Mucosa of gallbladder (tissue), 1 donor: ENCODE measurements at places on chromosomes 6 and 20. TPM values are rescaled to one million over a fixed set of nuclear protein-coding genes. Genes with fewer than 3 reads are reported as not detected.

GRCh38 chr20:64119681-64120341 lies 12.4 kb upstream of the NPBWR2 start:
- no peak for DNase-seq

DNA sequence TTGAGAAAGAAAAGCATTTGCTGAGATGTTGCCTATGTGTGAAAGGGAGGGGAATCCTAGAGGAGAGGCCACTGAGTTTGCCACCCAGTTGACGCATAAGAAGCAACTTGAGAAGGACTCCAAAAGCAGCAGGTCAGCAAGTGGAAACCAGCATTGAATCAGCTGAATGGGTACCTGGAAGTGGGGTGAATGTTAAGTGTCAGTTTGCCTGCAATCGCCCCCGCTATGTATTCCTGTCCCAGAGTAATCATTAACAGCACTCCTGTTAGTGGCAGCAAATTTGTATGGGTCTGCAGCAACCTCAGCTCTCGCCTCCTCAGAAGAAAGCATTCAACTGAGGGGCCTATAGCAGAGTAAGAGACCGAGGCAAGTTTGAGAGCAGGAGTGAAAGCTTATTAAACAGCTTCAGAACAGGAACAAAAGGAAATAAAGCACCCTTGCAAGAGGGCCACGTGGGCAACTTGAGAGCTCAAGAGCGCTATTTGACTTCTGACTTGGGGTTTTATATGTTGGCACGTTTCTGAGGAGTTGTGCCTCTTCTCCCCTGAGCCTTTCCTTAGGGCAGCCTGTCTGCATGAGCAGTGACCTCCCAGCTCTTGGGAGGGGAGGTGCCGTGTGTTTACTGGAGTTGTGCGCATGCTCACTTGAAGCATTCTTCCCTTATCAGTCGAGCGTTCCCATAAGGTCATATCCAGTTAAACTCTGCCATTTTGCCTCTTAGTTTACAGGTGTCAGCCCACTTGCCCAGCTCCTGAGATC lies 122.6 kb upstream of the PHACTR1 start:
- peak; percentile 46 for DNase-seq

GRCh38 chr6:43451939-43452338 lies 3.4 kb downstream of the DLK2 start:
- DNase-seq: no peak

- no peak for DNase-seq
These were observed 235.6 kb upstream of the MOCS1 start for GRCh38 chr6:40169878-40170277.

Gene SYCP2
- 9.5 TPM for total RNA-seq

Gene PNLDC1
- 0.23 TPM for total RNA-seq

- DNase-seq: no peak
These were observed 15.1 kb upstream of the DEK start for GRCh38 chr6:18279422-18279821.

GRCh38 chr6:105967917-105968602 lies 118.1 kb upstream of the PRDM1 start:
- DNase-seq: no peak

Gene CENPW
- total RNA-seq: 3.3 TPM

- no peak for DNase-seq
These were observed 97.2 kb upstream of the MAP7 start for GRCh38 chr6:136647363-136647852.

DNA sequence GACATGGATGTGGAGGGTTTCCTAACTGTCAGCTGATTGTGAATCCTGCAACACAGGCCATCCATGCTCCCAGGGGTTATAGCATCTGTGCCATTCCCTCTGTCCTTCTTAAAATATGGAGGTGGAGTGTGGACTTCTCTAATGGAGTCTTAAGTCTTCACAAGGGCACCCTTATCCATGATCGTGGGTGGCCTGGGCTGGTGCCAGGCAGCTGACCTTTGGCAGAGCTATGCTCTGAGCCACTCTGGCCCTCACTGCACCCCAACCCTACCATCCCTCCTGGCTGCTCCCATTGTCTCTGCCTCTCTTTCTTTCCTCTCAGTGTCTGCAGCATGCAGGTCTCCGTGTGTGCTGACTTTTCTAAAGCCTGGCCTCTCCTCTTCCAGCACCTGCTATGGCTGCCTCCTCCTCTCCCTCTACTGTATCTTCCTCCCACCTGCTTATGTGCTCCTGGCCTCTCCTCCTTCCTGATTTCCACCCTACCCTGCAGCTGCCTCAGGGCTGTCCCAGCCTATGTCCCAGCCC lies 11.2 kb upstream of the PCMTD2 start:
- no peak for DNase-seq

Gene TP53TG5
- not detected for total RNA-seq

DNA sequence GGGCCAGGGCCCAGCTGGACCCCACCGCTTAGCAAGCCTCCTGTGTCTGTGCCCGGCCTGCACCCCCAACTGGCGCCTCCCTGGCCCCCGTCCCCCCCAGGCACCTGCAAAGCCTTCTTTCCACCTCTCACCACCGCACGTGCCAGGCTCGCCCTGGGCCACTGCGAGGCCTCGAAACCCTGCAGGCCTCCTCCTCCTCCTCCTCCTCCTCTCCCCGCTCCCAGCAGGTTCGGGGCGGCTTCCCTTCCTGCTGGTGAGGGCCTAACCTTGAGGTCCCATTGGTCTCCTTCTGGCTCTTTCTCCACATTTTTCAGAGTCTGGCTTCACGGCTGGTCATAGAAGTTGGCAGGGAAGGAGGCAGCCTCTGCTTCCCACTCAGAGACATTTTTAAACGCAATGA lies 76.8 kb upstream of the GATA5 start:
- DNase-seq: no peak

- DNase-seq: no peak
These were observed 60.1 kb downstream of the SLC16A10 start for GRCh38 chr6:111147440-111147839.

Gene FKBP1C
- total RNA-seq: 1.1 TPM

Gene PAK5
- total RNA-seq: 12.5 TPM

DNA sequence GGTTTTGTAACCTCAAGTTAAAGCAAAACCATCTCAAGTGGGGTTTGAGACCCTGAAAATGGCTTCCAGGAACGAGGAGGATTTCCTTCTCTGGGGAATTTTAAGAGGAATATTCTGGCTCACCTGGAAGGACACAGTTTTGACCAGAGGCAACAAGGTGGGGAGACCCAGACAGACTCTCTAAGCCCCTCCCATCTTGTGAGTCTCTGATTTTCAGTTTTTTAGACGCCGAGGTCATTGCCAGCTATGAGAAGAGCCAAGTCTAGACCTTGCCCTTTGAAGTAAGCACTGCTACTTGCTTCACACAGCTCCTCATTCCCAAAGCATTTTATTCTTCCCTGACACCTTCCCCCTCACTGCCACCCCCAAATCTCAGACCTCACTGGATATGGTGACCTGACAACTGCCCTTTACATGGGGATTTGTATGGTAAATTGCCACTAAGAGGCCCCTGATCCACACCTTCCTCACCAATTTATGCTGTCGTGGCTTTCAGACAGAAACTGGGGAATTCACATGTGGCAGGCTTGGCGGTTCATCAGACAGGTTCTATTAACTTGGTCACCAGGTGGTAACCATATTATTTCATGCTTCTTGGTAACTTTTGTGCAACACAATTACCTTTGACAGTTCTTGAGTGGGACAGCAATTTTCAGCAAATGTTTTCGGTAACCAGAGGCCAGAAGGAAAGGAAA lies 116.2 kb downstream of the ISM1 start:
- DNase-seq: no peak

Gene PTCRA
- total RNA-seq: 0.37 TPM

- no peak for DNase-seq
These were observed 3.9 kb upstream of the ARHGAP18 start for GRCh38 chr6:129713806-129714333.
